GM12891 (cell line): ENCODE measurements at places on chromosomes 3 and 15.

- no peak for DNase-seq
Measured at GRCh38 chr3:45605534-45605933, 11.0 kb downstream of the LIMD1 start.

DNA sequence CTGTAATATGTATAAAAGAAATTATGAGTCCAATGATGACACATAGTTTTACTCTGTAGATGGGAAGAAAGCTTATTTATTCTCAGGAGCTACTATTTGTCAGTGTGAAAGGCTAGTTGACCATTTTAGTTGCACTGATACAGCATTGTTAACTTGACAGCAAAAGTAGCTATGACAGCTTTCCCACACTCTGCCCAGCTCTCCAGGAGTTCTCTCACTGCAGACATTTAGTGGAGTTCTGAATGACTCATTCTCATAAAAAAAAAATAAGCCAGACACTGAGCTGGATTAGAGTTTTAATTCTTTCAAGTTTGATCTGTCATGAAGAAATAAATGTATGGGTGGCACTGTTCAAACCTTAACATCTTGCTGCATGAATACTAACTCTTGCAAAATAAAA is 77.2 kb upstream of the CFAP20DC start:
- no peak for DNase-seq

- DNase-seq: no peak
Measured at GRCh38 chr3:43640681-43641080, 18.9 kb upstream of the ANO10 start.

GRCh38 chr3:197516517-197516889 is 39.3 kb downstream of the BDH1 start:
- no peak for DNase-seq

GRCh38 chr15:58249646-58250312 is 111.6 kb downstream of the AQP9 start:
- no peak for DNase-seq

- DNase-seq: no peak
Measured at GRCh38 chr3:49260806-49261324, 16.2 kb downstream of the C3orf62 start.

- DNase-seq: no peak
Measured at GRCh38 chr3:25592510-25592968, 72.2 kb downstream of the TOP2B start.

DNA sequence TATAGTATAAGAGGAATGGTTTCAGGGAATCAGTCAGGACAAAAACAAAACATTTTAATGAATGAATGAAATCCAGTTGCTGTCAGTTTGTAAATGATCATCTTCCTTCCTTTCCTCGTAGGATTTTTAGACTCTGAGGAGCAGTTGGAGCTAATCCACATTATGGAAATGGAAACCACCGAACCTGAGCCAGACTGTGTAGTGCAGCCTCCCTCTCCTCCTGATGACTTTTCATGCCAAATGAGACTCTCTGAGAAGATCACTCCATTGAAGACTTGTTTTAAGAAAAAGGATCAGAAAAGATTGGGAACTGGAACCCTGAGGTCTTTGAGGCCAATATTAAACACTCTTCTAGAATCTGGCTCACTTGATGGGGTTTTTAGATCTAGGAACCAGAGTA is 3.1 kb downstream of the TIPARP start:
- DNase-seq: no peak

DNA sequence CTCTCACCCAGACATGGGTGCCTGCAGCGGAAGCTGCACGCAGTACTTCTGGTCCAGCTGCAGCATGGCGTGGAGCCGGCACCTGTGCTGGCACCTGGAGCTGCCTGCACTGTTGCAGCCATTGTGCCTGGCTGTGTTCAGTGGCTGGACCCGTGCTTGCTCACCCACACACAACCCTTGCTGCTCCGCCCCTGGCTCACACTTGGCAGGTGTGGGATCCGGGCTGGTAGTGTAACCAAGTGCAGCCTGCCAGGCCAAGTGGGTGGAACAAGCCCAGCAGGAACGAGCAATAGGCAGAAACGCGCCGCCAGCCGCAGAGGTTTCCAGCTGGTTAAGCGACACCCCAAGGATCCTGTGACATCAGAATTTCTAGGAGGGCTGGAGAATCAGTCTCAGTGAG is 11.2 kb upstream of the SCAPER start:
- no peak for DNase-seq

DNA sequence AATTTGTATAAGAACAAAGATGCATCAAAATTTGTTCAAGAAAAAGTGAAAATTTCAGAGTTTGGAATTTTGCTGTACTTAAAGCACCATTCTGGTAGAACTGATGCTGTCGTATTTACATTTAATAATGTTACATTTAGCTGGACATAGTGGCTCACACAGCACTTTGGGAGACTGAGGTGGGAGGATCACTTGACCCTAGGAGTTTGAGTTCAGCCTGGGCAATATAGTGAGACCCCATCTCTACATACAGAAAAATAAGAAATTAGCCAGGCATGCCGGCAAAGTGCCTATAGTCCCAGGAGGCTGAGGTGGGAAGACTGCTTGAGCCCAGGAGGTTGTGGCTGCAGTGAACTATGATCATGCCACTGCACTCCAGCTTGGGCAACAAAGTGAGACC is 51.5 kb upstream of the SKIL start:
- no peak for DNase-seq

DNA sequence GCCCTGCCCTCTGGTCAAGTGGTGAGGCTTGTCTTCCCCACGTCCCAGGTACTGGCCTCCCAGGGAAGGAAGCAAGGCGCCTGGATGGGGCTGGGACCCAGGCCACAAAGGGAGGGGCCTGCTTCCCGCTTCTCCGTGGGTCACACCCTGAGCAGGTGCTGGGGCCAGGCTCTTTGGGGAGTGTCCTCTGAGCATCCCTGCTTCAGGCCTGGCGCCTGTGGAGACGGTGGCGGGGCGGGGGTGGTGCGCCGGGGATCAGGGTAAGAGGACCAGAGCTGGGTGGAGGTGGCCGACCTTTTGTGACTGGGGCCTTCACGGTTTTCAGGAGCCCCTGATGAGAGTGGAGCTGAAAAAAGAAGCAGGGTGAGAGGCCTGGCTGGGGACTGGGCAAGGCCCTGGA is 3.6 kb downstream of the PLA2G4B start:
- DNase-seq: no peak

GRCh38 chr3:98038876-98039275 is 3.8 kb upstream of the GABRR3 start:
- no peak for DNase-seq

DNA sequence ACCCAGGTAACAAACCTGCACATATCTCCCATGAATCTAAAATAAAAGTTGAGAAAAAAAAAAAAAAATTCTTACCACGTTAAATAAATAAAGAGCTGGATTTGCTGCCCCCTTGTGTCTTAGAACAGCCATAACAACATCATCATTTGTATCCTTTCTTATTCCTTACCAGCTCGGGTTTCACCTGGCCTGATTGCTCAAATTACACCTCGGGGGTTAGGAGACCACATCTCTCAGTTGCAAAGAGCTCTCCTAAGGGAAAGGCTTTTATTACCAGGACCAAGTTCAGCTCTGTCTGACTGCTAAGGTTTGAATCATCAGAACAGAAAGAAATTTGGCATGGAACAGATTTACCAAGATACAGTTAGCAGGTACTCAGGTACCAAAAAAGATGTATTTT is 25.8 kb upstream of the RPL39L start:
- DNase-seq: no peak

DNA sequence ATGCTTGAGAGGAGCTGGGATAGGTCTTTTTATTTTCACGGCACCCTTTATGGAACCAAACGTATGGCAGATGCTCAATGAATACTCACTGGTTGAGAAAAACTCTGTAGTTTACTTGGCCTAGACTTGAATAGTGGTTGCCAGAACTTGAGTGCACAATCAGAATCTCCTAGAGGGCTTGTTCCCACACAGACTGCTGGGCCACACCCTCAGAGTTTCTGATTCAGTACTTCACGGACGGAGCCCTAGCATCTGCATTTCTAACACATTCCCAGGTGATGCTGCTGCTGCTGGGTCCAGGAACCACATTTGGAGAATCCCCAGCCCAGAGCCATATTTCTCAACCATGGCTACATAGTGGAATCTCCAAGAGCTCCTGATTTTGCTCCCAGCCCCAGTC is 24.6 kb downstream of the CA12 start:
- no peak for DNase-seq

- DNase-seq: no peak
Measured at GRCh38 chr15:72859017-72859756, 75.6 kb upstream of the ADPGK start.

DNA sequence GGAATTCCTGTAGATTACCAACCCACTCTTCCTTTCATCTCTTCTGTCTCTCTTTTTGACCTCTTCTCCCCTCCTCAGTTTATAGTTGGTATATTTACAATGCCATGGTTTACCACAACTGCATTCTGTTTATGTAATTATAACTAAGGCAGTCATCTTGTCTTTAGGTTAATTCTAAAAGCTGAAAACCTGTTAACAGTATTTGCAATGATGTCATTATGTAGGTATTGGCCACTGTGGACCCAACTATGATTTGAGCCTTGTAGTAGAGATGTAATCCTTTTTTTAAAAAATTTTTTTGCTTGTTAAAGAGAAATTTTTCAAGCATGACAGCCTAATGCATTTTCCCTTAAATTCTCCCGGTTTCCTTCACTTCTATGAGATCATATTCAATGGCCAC is 30.7 kb upstream of the CHST2 start:
- no peak for DNase-seq

DNA sequence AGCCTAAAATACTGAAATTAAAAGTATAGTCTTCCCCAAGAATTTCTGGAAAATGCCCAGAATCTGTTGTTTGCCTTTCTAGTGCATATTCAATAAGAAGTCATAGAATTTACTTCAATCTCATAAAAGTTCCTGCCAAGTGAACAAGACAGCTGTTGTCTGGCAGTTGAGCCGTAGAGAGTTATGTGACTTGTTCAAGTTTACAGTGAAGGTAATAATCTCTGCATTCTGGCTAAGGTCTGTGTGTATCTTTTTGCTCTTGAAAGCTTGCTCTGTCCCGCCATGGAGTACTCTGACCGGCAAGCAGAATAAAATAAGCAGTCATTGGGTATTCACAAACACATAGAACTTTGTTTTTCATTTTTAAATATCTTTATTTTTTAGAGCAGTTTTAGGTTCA is 77.8 kb downstream of the GHSR start:
- DNase-seq: no peak

GRCh38 chr3:155497930-155498647 is 204.6 kb upstream of the STRIT1 start:
- DNase-seq: no peak

- no peak for DNase-seq
Measured at GRCh38 chr3:183061391-183062172, 37.7 kb downstream of the MCCC1 start.
